ENCODE measurements at places on chromosomes 5 and 9. TPM values are rescaled to one million over a fixed set of nuclear protein-coding genes. Genes with fewer than 3 reads are reported as not detected.

The GFI1B gene
- total RNA-seq, result 0.48 TPM

GRCh38 chr5:37838933-37839341 is 904 bp downstream of the GDNF start:
- DNase-seq, result no peak

- no peak for DNase-seq
These were observed 92.1 kb upstream of the FSD1L start for GRCh38 chr9:105355781-105356180.

- DNase-seq, result no peak
These were observed 277.7 kb upstream of the PCSK5 start for GRCh38 chr9:75612754-75613153.

The FAM151B gene
- 11.1 TPM for total RNA-seq

The ESM1 gene
- total RNA-seq, result 13.7 TPM

The PCA3 gene
- 8.4 TPM for total RNA-seq

DNA sequence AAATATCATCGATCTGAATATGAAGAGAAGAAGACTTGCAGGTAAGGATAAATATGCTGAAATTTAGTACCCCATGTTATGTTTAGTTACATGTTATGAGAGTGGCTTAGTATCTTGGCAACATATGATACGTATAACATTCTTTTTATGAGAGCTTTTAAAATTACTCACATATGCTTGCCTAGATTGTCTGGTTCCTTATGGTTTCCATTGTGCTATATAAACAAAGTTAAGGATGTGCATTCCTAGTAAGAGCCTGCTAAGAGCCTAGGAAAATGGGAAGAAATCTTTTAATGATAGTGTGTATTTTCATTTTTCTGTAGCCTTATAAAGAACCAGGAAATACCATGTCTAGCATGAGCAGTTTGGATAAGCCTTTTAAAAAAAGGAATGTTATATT is 112.0 kb upstream of the KCNN2 start:
- DNase-seq, result peak; percentile 70

Data from umbilical cord (tissue), 2 donors.